ENCODE measurements at places on chromosomes 4 and X.

DNA sequence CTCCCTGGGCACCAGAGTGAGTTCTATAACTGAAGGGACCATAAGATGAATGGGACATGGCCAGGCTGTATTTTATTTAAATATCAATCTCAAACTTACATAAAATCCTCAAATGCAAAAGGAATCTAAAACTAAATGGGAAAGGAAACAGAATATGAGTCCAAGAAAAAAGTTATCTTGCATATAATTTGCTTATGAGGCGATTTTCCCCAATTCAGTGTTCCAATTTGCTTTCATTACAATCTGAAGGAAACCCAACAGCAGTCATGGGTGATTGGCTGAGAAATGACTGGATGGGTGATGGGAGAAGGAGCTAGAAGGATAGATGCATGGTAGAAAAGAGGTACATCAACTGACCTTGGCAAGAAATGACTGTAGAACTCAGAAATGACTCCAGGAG, 511.3 kb upstream of the TENM3 start:
- no peak for DNase-seq

- peak; percentile 12 for DNase-seq
These were observed 100.6 kb downstream of the AFF2 start for GRCh38 chrX:148601034-148601433.

DNA sequence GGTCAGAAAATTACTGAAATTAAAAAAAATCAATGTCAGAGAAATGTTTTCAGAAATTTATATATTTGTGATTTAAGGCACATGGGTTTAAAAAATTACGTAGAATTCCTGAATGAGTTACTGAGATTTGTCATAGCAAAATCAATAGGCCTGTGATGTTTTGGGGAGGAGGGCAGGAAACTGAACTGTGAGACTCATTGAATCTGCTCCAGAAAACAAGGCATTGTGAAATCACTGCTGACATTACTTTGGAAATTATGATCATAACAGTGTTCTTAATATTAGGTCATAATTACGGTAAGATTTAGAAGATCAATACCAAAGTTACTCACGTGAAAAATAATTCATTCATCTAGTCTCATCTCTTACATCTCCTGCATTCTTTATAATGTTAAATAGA, 5.3 kb downstream of the FGF5 start:
- DNase-seq: no peak

- no peak for DNase-seq
These were observed 19.7 kb downstream of the IRAK1 start for GRCh38 chrX:154000051-154000450.

- DNase-seq: peak; percentile 40
These were observed 21.8 kb downstream of the SPANXC start for GRCh38 chrX:141220342-141221008.

DNA sequence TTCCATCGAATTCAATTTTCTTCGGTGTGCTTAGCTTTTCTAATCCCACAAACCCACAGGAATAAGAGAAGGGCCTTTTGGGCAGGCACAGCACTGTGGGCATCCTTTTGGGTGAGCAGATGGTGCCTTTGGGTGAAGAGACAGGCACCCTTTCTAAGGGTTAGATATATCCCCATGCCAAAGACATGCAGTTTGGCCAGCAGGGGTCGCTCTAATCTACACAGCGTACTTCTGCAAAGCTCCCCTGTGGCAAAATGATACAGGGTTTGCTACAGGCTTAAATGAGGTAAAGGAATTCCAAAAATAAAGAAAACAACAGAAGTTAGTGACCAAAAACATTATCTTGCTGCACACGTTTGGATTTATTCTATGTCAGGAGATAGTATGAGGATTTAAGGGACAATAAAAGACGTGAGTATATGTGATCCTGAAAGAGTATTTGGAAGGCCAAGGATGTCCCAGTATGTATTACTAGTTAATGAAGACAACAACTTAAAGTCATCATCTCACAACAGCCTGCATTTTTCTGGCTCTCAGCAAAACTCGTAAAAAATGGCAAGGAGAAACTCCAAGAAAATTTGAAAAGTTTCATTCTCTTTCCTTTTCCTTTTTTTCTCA, 49.5 kb downstream of the PHEX start:
- DNase-seq: no peak

- DNase-seq: no peak
These were observed 509 bp upstream of the USP11 start for GRCh38 chrX:47232197-47232802.

DNA sequence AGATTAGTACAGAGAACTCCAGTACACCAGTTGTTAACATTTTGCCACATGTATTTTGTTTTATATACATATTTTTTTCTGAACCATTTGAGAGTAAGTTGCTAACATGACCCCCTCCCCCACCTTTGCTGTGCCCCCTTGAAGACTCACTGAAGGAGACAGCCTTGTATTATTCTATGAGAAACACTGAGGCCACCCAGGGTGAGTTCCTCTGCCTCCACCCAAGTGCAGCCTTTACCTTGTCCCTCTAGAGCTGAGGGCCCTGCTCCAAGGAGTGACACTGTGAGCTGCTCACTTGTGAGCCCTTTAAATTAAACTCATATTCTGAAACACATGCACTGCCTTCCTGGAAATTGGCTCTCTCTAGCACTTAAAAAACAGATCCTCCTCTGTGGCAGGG, 21.1 kb downstream of the KIT start:
- no peak for DNase-seq

- DNase-seq: peak; percentile 88
These were observed 28.5 kb upstream of the FGF5 start for GRCh38 chr4:80237992-80238391.
